Right ventricle myocardium superior (tissue), 1 donor: ENCODE measurements at places on chromosomes 3 and 15. TPM values are rescaled to one million over a fixed set of nuclear protein-coding genes. Genes with fewer than 3 reads are reported as not detected.

Gene MDFIC2
- not detected for total RNA-seq

Gene TTLL13
- not detected for total RNA-seq

Gene CLRN1
- total RNA-seq = not detected

Gene ARRDC4
- total RNA-seq = 15.0 TPM

Gene DUOXA2
- total RNA-seq = not detected

Gene GPR176
- 1.4 TPM for total RNA-seq

Gene IGF1R
- 31.4 TPM for total RNA-seq

DNA sequence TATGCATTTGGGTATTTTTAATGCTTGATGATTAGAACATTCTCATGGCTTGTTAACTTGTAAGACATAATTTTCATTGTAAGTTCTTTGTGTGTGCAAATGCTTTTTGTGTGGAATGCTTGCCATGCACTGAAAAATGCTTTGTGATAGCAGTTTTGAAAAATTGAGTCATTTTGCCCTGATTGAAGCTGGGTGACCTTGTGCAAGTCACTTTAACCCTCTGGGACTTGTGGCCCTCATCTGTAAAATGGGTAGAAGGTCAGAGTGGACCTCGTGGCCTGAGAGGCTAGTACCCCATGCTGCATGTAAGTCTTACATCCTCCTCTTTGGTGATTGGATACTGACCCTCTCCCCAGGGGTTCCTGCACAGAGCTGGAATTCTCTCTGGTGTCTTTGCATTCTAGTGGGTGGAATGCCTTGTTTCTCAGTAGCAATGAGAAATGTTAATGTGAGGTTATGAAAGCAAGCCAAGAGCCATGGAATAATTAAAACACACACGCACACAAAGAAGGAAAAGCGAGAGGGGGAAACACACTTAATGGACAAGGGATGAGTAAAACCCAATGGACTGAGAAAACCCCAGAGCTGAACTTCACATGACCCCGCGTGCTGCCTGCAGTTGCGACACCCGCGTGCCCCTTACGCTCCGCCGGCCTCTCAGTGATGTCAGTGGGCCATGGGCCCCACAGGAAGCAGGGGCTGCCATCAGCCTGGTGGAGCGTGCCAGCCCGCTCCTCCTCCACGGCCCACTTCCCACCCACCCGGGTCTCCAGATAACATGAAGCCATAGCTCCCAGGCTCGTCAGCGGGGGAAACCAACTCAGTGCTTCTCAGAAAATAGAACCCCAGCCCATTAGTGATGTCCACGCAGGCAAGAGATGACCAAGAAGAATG, 44.0 kb downstream of the SMAD3 start:
- DNase-seq = peak; percentile 85

GRCh38 chr3:184807549-184807948, 4.4 kb upstream of the VPS8 start:
- DNase-seq = no peak

GRCh38 chr3:58577269-58577821, at the start of gene FAM107A:
FAM107A (minus strand) TSS chr3:58577391; CDS start chr3:58569860, 7,531 bp downstream.
- DNase-seq = peak; percentile 56

DNA sequence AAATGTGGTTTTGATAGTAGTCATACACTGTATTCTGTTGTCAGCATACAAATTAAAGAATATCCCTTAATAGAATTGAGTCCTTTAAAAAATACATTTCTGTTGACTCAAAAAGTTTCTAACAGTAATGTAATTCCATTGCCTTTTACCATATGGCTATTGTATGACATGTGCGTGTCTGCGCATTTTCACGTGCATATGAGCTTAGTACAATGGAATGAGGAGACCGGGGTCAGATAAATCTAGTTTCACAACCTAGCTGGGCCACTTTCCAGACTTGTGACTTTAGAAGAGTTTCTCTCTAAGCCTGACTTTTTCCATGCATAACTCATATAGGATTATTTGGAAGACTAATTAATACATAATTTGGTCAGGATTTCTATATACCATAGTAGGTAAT, 38.7 kb downstream of the ZBTB38 start:
- no peak for DNase-seq

DNA sequence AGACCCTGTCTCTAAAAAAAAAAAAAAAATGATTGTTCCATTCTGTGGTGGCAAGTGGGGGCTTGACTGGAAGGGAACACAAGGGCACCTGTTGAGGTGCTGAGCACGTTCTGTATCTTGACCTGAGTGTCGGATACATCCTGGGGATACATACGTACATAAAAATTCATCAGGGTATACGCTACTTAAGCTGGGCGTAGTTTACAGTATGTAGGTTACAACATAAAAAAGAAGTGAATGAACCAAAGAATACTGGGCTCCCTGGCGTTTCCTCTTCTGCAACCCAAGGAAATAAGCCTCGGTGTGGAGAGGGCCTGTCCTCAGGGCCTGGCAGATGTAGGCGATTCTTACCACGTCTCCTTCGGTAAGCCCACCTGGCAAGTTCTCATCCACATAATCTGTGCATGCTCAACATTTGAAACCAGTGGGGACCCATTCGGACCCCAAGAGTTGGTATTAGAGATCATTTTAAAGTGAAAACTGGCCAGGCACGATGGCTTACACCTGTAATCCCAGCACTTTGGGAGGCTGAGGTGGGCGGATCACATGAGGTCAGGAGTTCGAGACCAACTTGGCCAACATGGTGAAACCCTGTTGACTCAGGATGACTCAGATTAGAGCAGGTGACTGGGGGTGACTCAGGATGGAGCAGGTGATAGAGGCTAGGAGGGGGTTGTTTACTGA, 5.1 kb upstream of the MUC20 start:
- DNase-seq = no peak

- no peak for DNase-seq
Measured at GRCh38 chr3:145182196-145182911, 978.6 kb downstream of the PLOD2 start.

DNA sequence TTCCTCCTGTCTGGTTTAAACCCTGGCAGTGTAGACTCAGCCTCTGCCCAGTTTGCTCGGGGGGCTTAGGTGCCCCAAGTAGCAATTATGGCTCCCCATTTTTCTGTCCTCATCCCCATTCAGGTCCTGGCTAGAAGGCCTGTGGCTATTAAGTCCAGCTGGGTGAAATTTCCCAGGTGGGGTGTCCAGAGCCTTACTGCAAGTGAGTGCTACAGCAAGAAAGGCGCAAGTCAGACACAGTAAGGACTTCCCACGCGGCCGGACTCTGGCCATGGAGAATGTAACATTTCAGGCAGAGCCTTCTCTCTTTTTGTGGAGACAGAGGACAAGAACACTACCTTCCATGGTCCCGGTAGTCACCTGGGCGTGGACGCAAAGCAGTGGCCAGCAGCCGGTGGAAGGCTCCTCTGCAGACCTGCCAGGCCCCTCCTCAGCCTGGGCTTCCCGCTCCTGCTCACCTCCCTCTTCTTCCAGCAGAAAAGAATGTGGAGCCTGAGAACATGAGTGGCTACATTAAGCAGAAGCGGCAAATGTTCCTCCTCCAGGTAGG, 23.3 kb downstream of the CFAP100 start:
- peak; percentile 34 for DNase-seq

- DNase-seq = no peak
Measured at GRCh38 chr3:138245026-138245425, 57.9 kb downstream of the ARMC8 start.

DNA sequence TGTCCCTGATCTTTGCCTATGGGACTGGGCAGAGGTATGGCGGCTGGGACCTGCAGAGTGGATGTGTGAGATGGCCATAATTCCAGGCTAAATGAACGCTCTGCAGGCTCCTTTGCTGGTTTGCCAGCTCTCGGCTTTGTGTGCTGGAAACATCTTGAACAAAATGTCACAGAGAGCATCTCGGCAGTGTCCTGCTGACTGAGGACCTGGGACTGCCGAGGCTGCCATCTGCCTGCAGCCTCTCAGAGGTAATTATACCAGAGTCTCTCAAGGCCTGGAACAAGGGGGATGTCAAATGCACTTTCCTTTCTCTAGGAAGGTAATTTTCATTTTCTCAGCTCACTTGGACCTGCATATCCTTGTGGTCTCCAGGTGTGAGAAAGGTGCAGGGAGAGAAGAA, 354.2 kb downstream of the PDCD6IP start:
- no peak for DNase-seq

- no peak for DNase-seq
Measured at GRCh38 chr3:38348903-38349302, 2.3 kb downstream of the XYLB start.

DNA sequence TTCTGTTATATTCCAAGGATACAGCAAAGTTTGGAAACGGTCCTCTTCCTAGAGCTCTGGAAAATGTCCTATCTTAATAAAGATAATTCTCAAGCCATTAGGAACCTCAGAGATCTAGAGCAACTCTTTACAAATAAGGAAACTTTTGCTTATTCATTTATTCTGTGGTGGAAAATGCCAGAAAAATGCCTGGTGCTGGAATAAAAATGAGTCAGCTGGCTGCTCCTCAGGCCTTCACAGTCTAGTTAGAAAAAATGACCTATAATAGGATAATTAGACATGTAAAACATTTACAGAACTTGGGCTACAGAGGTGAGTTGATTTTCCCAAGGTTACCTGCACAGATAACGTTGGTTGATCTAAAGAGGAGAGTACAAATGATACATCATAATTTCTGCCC, 372.5 kb downstream of the NLGN1 start:
- no peak for DNase-seq

DNA sequence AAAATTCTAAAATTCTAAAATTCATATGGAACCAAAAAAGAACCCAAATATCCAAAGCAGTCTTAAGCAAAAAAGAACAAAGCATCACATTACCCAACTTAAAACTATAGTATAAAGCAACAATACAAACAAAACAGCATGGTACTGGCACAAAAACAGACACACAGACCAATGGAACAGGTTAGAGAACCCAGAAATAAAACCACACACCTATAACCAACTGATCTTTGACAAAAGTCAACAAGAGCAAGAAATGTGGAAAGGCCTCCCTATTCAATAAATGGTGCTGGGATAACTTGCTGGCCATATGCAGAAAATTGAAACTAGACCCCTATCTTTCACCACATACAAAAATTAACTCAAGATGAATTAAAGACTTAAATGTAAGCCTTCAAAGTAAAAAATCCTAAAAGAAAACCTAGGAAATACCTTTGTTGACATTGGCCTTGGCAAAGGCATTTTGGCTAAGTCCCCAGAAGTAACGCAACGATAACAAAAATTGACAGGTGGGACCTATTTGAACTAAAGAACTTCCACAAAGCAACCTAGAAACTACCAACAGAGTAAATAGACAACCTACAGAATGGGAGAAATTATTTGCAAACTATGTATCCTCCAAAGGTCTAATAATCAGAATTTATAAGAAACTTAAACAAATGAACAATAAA, 56.9 kb downstream of the TTBK2 start:
- no peak for DNase-seq

DNA sequence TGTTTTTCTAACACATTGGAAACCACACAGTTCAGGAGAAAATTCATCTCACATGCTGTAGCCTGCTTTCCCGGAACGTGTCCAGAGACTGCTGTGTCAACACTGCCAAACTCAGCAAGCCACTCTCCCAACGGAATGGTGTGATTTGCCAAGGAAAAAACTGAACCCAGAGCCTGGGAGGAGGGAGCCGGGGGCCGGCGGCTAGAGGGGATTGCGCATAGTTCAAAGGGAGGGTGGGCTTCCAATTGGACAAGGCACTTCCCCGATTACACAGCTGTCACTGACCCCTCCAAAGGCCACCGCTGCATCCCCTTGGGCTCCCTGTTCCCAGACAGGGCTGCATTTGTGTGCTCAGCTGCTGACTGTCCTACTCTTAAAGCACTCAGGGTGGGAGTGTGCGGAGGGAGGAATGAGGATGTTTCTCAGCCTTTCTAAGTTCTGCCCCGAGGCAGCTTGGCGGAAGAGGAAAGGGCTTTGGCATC, 256.2 kb downstream of the ZNF621 start:
- peak; percentile 67 for DNase-seq

DNA sequence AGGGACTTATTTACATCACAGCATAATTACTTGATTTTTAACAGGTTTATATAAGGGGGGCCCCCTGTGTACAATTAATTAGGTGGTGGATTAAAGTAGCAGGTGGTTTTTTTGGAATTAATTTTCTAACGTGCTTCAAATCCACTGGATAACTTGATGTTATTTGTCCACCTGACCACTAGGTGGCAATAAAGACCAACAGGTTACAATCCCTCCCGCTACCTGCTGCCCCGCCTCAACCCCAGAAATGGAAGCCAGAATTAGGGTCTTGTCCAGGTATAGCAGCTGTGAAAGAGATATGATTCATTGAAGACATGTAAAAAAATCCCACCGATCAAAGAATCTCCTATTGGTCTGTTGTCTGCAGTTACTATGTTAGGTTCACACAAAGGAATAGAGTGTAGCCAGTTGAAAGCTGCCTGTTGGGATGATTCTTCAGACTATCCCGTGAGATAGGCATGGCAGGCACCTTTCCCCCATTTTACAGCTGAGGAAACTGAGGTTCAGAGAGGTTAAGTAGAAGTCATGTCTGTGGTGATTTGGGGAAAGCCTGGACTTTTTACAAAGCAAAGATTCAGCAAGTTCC, 44.0 kb downstream of the MFSD1 start:
- DNase-seq = no peak

GRCh38 chr3:174156200-174156599, 702.9 kb upstream of the NAALADL2 start:
- DNase-seq = no peak

GRCh38 chr3:22729212-22729611, 473.9 kb upstream of the UBE2E2 start:
- no peak for DNase-seq

GRCh38 chr3:53996141-53996874, 104.6 kb upstream of the SELENOK start:
- DNase-seq = no peak

GRCh38 chr3:50154476-50154839, 666 bp upstream of the SEMA3F start:
- no peak for DNase-seq

DNA sequence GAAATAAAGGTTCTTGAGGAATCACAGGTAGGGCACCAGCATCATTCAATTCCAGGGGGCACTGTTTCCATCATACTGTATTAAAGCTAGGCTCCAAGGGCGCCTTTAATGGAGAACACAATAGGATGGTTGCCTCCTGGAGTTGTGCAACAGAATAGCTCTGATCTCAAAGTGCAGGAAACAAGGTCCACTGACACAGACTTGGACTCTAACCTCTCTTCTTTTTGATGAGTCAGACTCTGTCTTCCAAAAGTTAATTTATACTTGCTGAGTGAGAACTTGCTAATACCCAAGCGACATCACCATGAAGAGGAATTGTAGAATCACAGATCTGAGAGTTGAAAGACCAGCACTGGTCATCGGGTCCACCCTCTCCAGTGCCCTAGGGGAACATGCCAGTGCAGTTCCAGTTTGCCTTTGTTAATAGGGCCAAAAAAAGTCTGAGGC, 94.4 kb upstream of the PHLDB2 start:
- DNase-seq = no peak

DNA sequence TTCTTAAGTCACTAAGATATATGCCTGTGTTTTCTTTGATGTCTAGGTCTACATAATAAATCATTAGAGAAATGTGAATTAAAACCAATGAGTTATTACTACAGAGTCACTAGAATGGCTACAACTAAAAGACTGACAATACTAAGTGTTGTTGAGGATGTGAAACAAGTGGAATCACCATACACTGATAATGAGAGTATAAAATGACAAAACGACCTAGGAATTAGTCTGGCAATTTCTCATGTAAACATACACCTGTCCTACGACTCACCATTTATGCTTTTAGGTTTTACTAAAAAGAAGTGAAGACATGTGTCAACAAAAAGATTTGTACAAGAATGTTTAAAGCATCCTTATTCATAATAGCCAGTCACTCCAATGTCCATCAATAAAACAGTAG, 75.2 kb upstream of the SATB1 start:
- DNase-seq = no peak

GRCh38 chr15:81955382-81956062, 90.3 kb downstream of the MEX3B start:
- DNase-seq = no peak

- DNase-seq = no peak
Measured at GRCh38 chr3:42216302-42216701, 49.7 kb downstream of the CCK start.
